Stimulated activated CD4-positive, alpha-beta T cell treated with anti-CD3 and anti-CD28 coated beads, Interleukin-1b, Interleukin-23, amount 100 ng/mL, for 24 hours (primary cell): ENCODE measurements at places on chromosomes 6 and 20.

- DNase-seq = peak; percentile 96
These were observed at the start of gene MAPK14 for GRCh38 chr6:36027501-36028087. Gene MAPK14, plus strand, starts transcription at chr6:36027808. Its CDS starts 350 bp downstream, at chr6:36028158.

DNA sequence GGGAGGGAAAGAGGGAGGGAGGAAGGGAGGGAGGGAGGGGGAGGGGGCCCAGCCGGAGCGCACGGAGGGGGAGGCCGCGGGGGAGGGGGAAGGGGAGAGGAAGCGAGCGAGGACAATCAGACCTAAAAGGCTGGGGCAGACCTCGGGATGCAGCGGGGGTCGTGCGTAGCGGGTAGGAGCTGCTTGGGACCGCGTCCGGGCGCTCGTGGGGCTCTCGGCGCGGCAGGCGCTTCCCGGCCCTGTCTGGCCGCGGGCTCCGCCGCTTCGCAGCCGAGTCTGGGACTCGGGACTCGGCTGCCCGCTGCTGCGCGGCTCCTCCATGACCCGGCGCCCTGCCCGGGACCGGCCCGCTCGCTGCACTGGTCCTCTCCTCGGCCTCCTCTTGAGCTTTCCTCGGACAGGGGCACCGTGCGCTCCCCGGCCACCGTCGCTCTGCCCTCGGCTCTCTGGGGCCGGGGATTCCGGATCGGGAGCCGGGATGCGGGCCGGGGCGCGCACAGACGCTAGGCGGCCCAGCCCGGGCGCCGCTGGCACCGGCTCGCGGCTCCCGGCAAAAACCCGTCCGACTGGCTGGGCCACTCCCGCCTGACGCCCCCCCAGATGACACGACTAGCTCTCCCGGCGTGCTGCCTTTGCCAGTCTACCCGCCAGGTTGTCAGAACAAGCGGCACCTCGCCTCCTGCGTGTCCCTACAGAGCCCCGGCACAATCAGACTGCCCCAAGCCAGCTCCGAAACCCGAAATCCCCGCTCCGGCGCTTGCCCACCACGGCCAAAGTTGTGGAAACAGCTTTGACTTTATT lies 2.2 kb downstream of the TFAP2A start:
- no peak for DNase-seq

GRCh38 chr20:51359947-51360346 lies 182.6 kb downstream of the NFATC2 start:
- DNase-seq = no peak

GRCh38 chr6:141024526-141024925 lies 1108.2 kb upstream of the GJE1 start:
- DNase-seq = no peak

DNA sequence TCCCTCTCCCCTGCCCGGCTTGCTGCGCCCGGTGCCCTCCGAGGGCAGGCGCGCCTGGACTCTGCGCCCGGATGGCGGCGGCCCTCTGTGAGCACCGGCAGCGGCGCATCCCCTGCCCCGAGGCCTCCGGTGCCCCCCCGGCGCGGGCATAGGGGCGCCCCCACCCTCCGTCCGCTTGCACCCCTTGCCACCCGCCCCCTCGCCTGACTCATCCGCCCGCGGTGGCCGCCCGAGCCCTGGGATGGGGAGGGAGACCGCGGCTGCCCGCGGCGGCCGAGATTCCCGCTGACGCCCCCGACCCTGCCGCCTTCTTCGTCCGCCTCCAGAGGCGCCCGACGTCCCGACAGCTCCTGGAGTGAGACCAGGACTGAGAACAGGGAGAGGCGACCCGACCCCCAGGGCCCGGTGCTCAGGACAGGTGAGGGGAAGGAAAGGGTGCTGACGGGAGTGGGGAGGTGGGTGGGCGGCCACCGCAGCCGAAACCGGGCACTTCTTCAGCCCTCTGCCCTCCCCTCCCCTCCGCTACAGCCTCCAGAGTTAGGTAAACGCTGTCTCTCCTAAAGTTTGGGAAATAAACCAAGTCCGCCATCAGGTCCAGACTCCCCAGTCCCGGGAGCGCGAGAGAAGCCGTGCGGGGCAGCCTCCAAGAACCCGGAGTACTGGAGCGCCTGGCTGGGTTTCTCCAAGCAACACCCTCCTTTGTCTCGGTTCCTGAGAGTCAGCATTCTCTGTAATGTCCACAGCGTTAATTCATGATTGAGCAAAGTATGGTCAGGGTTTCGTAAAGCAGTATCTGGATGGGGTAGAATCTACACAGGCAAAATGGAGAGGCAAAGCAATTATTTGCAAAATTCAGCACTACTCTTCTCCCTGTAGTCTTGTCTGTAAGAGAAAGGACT lies 539 bp downstream of the TMEM200A start:
- no peak for DNase-seq

DNA sequence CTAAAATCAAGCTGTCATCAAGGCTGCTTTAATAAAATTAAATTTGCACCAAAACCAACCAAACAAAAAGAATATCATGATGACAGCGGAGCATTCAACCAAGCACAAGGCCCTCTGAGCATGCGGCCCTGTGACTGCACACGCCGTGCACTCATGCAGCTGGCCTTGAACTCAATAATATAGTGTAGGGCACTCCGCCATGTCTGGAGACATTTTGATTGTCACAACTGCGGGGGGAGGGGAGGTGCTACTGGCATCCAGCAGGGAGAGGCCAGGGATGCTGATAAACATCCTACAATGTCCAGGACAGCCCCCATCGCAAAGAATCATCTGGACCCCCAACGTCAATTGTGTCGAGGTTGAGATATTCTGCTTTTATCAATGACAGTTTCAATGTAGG lies 9.7 kb downstream of the MOCS3 start:
- DNase-seq = no peak

DNA sequence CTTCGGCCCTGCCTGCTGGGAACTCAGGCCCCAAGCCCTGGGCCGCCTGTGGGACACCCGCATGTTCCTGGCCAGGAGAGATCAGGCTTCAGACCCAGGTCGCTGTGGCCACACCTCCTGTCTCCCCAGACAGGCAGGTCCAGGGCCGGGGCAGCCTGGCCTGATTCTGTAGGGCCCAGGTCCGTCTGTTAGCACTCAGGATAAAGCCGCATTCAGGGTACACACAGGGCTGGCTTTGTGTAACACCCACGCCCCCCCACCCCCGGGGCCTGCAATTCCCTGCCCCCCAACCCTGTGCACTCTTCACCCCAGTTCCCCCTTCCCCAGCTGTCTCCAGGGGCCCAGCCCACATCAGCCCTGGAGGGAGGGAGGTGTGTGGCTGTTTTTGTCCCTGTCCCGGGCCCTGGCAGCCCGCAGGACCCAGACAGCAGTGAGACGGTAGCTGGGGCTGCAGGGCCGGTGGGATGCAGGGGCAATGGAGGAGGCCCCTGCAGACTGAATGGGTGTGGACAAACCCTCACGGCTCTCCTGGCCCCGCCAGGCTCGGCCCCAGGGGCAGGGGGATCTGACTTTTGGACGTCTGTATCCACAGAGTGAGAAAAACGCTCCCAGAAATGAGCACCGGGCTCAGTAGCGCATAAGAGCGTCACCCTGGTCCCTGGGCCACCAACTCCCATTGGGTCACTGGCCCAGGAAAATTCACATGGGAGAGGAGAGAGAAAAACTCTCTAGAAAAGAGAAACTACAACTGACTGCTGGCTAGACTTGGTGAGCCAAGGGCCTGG lies 42.4 kb upstream of the ZBP1 start:
- DNase-seq = no peak
